ENCODE measurements at places on chromosomes 12 and 14.

DNA sequence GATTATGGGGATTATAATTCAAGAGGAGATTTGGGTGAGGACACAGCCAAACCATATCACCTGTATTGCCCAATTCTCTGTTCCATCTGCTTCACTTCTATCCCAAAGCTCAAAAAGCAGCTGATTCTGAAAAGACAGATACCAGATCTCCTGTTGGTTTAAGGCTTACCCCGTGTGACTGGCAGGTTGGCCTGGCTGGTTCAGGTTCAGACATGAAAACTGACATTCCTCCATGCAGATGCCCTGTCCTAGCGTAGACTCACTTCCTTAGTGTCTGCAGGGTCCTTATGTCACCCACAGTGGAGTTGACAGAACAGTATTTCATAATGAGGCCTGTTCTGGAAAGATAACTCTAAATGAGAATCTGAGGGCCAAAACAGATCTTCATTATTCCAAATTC, 61.1 kb upstream of the FLRT2 start:
- no peak for DNase-seq

DNA sequence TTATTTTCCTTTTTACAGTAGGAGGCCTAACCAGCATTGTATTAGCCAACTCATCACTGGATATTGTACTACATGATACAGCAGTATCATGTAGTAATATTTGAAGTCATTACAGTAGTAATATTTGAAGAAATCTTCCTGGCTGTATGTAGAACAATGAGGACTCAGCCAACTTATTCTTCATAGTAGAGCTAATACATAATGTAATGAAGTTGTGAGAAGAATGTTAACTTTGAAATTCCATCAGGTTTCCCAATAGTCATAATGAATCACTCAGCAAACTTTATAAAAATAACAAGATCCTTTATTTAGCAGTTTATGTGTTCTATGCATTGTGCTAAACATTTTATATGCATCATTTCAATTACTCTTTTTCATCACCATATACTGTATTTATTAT, 61.8 kb downstream of the LRRK2 start:
- DNase-seq, result no peak

- DNase-seq, result no peak
Measured at GRCh38 chr14:33611405-33612196, 339.3 kb downstream of the EGLN3 start.

- DNase-seq, result no peak
Measured at GRCh38 chr14:105138021-105138541, 30.5 kb downstream of the JAG2 start.

DNA sequence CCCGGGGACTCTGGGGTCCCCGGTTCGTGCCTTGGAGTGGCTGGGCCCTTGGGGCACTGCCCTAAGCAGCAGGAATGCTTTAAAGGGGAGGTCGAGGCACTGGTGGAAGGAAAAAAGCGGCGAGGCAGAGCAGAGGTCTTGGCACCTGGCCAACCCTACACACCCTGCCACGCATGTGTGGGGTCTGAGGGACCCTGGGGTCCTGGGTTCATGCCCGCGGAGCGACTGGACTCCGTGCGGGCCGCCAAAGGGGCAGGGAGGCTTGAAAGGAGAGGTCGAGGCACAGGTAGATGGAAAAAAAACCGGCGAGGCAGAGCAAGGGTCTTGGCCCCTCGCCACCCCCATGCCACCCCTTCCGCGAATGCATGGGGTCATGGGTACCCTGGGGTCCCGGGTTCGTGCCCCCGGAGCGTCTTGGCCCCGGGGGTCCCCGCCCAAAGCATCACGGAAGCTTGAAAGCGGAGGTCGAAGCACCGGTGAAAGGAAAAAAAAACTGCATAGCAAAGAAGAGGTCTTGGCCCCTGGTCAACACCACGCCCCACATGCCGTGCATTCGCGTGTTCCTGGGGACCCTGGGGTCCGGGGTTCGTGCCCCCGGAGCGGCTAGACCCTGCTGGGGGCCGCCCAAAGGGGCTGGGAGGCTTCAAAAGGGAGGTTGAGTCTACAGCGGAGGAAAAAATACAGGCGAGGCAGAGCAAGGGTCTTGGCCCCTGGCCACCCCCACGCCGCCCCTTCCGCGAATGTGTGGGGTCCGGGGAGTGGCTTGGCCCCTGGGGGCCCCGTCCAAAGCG, 312.9 kb downstream of the ALG10 start:
- DNase-seq, result no peak

DNA sequence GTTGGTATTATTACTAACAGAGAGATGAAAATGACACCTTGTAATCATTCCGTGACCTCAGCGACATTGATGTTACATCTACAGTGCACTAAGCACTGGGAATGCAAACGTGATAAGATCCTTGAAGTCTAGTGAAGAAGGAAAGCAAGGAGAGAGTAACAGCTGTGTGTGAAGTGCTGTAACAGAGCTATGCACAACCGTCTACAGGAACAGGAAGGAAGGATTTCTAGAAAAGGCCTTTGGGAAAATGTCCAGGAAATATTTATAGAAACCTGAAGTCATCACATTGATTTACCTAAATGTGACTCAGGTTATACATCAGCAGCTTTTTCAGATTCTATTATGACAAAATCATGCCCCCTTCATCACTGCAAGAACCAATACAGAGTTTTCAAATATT, 304.2 kb upstream of the AMIGO2 start:
- DNase-seq, result no peak

DNA sequence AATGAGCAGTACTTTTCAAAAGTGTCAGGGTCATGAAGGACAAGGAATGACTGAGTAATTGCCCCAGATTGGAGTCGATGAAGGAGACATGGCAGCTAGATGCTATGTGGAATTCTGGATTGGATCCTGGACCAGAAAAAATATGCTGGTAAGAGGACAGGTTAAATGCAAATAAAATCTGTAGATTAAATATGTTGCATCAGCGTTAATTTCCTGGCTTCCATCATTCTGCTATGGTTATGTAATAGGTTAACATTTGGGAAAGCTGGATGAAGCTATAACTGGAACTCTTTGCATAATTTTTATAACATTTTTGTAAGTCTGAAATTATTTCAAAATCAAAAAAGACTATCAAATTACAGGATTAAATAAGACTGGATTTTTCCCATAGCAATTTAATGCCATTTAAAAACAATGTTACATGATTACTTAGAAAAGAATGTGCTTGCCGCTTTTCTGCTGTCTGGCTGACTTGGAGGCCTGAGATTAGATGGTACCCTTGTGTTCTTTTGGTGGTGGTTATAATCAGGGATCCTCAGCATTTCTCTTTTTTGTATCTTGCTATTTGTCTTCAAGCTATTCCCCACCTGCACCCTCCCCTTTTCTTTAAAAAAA, 65.1 kb downstream of the FBXW8 start:
- DNase-seq, result no peak

DNA sequence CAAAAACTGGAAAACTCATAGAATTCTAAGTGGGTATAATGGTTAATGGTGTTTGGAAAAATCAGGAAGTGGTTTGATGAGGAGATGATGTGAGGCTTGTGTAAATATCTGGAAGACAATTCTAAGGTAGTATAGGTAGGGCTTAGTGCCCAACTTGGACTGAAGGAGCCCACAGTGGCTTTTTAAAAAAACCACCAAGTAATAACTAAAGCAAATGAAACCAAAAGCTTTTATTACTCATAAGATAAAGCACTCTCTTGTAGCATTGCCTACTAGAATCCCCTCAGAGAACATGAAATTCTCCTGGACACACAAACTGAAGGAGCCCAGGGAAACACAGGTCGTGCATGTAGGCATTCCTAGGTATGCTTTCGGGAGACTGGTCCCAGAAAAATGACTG, 324.5 kb downstream of the NELL2 start:
- no peak for DNase-seq

- no peak for DNase-seq
Measured at GRCh38 chr14:96104469-96105057, 65.4 kb downstream of the C14orf132 start.

GRCh38 chr14:59362513-59362912, 102.7 kb downstream of the GPR135 start:
- no peak for DNase-seq

DNA sequence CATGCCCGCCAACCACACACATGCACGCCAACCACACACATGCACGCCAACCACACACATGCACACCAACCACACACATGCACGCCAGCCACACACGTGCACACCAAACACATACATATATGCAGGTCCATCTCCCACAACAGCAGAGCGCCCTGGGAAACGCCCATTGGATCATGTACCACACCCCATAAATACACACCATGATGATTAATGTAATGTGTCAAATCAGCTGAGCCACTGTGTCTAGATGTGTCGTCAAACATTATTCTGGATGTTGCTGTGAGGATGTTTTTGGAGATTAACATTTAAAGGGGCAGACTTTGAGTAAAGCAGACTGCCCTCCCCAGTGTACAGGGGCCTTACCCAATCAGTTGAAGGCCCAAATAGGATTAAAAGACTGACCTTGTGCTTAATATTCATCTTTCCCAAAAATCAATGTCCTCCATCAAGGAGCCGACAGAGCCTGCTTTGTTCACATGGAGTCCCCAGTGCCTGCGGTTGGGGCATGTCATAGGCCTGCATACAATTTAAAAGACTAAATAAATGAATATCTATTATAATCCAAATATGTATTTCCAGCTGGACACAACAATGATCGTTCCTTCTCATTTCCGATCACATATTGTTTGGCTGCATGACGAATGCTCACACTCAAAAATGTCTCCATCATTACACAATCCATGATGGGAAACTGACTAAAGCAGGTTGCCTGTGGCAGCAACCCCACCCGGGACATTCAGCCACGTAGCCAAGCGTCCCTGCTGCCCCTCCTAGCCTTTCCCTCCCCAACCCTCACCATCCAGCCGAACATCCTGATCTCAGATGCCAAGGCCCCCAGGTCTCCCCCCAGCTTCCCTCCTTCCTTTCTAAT, 23.2 kb upstream of the BDKRB2 start:
- DNase-seq, result no peak

Measured in stimulated activated CD4-positive, alpha-beta T cell treated with anti-CD3 and anti-CD28 coated beads, Interleukin-4, amount 100 ng/mL, for 4 hours (primary cell).